ENCODE measurements at places on chromosomes 6 and 20.

DNA sequence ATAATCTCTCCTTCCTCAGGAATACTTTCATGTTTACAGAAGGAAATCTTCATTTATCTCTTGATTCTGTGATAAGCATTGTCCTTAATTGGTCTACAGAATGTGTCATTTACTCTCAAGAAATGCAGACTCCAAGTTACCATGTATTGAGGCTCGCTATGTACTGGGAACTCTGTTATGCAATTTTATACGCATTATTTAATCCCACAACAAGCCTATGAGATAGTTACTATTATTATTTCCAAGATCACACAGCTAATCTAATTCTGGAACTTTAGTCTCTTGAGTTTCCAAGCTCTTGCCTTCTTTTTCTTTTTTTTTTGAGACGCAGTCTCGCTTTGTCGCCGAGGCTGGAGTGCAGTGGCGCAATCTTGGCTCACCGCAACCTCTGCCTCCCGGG is 30.0 kb upstream of the RAB23 start:
- DNase-seq: no peak

- DNase-seq: no peak
These were observed 253.4 kb downstream of the PHACTR1 start for GRCh38 chr6:12969966-12970365.

DNA sequence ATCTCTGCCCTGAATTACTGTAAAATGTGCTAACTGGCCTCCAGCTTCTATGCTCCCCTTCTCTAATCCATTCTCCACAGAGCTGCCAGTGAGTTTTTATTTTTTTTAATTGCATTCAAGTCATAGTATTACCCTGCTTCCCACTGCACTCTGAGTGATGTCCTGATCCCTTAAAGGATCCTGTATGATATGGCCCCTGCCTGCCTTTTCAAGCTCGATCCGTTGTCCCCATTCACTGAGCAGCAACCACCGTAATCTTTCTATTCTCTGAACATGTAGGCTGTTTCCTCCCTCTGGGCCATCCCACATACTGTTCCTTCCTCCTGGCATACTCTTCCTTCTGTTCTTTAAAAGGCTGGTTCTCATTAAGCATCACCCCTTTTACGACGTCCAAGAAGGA is 9.3 kb downstream of the TNFRSF21 start:
- no peak for DNase-seq

GRCh38 chr6:153702671-153703070 is 336.4 kb upstream of the OPRM1 start:
- no peak for DNase-seq

DNA sequence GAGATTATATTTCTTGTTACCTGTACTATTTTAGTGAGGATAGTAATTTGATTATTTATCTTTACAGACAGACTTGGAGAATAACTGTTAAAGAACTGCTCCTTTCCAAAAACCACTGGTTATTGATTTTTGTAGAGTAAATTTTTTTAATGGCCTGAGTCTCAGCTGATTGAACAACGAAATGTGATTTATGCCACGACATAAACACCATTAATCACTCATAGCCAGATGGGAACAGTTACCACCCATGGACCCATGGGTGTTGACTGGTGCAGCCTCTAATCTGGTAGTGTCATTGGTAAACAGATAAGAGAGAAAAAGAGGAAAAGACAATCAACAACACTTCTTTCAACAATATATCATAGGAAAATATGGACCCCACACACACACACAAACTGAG is 101.4 kb upstream of the BEND6 start:
- DNase-seq: no peak
